EH (cell line): ENCODE measurements at places on chromosomes 1 and 21.

- no peak for DNase-seq
These were observed 232.1 kb downstream of the ASTN1 start for GRCh38 chr1:176932114-176933104.

DNA sequence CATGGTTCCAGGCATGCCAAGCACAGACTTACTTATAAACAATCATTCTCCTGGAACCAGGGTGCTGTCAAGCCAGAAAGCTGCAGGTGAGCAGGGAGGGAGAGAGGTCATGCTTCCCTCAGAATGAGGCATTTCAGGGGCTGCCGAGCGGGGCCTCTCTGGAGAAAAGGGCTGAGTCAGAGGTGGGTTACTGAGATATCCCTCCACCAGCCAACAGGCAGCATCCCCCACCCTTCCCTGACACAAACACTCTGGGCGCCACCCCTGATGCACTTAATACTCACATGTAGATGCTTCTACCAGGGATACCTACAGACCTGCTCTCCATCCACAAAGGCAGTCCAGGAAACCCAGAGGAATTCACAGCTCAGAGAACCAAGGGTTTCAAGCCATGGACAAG, 13.1 kb downstream of the STK40 start:
- no peak for DNase-seq

DNA sequence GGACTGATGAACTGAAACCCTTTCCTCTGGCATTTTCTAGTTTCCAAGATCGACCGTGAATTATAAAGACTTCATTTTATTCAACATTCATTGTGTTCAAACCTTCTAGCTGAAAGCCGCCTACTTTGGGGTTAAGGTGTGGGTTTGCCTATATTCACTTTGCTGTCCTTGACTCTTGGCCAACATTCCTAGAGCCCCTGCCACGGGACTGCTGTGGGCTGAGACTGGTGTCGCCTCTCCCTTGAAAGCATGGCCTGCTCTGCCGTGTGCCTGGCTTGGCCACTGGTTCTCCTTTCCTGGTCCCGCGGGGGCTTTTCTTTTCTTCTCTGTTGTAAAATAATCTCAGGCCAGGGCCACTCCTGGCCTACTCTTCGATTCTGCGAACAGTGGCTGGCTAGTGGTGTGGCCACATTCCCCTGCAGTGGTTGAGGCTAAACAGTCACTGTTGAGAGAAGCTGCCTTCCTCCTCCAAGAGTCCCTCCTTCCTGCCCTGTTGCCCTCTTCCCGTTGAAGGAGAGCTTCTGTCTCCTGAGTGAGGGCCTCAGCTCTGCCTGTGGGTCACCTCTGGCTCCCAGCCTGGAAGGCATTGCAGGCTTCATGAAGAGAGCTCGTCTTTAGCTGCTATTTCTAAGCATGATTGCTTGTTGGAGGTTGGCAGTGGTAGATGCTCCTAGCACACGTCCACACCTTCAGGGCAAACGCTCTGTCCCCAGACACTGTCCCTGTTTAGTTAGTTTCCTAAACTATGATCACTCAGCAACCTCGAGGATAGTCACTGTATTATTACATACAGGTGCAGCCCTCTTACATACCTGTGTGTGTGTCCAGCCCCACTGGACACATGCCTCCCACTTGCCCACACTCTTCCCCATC, 80.5 kb downstream of the GALNT2 start:
- DNase-seq: no peak

- DNase-seq: no peak
These were observed 119.0 kb downstream of the PDE4B start for GRCh38 chr1:65911679-65912078.

- no peak for DNase-seq
These were observed at the start of gene CLIC6 for GRCh38 chr21:34668803-34669148. Gene CLIC6 (plus strand): TSS chr21:34668994. CDS start chr21:34669389, 395 bp downstream.

GRCh38 chr21:39632796-39633442, 20.2 kb downstream of the B3GALT5 start:
- peak; percentile 60 for DNase-seq

GRCh38 chr1:163191301-163191700, 11.4 kb downstream of the RGS5 start:
- DNase-seq: no peak

GRCh38 chr1:230103306-230104173, 36.5 kb downstream of the GALNT2 start:
- peak; percentile 55 for DNase-seq

DNA sequence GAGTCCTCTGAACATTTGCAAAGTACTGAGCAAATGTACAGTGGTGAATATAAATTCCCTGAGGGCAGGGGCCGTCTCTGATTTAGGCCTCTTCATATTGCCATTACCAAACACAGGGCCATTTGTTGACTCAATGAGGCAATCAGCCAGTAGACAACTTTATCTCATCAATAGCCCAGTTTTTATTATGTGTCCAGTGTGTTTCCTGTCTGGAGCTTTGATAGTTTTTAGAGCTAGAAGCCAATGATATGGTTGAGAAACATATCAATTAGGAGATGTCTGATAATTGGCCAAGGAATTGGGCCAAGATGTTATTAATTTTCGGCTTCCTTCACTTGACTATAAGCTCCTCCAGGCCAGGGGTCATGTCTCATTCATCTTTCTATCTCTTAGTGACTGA, 163.0 kb downstream of the ROR1 start:
- no peak for DNase-seq
